ENCODE measurements at places on chromosomes 1 and 21.

DNA sequence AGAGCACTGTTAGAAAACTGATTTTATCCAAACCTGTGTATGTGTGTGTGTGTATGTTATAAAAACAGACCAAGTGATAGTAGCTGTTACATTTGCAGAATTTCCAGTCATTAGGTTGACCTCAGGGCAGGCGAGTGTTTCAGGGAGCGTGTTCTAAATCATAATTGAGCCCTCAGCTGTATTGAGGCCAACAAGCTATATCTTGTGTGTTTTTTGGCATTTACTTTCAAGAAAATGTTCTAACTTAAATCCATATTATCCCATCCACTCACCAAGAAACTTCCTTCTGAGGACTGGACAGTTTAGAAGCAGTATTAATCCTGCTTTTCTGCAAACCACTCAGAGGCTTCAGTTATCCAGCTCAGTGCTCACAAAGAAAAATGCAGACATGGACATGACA lies 12.0 kb downstream of the DDAH1 start:
- DNase-seq: no peak

DNA sequence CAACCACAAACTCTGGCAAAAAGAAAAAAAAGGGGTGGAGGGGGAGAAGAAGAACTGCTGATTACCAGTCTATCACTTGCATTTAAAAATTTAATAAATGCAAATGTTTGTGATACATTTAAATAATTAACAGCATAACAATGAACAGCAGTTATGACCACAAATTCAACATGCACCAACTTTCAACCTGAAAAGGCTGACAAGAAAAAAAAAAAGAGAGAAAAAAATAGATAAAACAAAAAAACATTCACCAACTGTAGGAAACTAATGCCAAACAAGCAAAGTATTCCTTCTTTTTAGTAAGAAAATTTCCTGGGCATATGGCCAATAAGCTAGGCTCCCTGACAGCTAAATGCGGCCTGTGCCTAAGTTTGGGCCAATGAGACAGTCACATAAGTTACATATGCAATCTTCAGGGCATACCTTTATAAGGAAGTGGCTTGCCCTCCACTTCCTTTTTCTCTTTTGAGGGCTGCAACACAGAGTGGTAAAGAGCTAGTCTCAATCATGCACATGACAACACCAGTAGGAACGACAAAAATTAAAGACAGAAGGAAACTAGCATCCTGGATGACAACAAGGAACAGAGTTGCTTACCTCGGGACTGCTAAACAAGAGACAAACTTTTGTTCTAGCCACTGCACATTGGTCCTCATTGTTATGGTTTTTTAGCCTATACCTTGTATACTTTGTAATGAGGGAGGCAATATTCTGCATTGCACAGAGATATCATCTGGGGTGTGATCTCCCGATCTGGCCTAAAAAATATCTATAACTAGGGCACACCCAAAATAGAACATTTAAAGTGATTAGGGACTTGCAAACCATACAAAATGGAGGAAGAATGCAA lies 24.2 kb upstream of the PHTF1 start:
- no peak for DNase-seq

- no peak for DNase-seq
Measured at GRCh38 chr1:244283772-244284171, 167.9 kb downstream of the ADSS2 start.

GRCh38 chr21:32184485-32184884 lies 94.4 kb downstream of the MIS18A start:
- no peak for DNase-seq

DNA sequence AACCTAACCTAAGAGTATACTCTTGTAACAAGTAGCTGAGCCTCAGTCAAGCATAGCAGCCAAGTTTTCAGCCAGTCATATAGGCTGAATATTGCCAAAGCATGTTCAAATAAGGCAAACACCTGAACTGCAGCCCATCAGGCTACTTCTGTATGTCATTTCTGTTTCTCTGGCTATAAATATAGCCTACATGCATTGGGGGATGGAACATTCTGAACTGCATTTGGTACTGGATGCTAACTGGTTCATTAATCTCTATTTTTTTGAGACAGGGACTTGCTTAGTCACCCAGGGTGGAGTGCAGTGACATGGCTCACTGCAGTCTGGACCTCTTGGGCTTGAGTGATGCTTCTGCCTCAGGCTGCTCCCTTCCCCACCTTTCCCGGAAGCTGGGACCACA lies 37.3 kb downstream of the MAST2 start:
- DNase-seq: no peak

DNA sequence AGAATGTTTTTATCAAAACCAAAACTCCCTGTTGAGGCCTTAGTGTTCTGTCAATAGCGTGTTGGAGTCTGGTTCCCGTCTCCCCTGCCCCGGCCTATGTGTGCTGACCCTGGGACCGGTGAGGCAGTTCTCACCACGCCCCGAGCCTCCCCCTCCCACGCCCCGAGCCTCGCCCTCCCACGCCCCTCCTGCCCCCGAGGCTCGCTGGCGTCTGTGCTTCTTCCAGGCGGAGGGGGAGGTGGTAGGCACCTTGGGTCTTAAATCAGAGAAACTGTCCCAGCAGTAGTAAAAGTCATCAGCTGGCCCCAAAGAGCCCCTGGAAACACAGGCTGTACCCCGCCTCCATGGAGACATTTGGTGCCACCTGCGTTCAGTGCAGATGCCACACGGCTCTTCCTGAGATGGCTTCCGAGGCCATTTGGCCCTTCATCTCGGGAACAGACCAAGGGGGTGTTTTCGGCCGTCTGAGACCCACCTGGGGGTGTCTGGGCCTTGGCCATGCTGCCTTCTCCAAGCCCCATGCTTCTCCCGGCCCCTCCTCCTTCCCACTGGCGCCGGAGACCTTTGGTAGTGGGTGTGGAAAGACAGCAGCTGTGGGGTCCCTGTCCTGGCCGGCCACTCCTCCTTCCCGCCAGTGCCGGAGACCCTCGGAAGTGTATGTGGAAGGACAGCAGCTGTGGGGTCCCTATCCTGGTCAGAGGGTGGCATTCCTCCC lies 44.7 kb downstream of the SKI start:
- DNase-seq: no peak

GRCh38 chr1:19436716-19437476 lies 48.4 kb downstream of the CAPZB start:
- DNase-seq: no peak

DNA sequence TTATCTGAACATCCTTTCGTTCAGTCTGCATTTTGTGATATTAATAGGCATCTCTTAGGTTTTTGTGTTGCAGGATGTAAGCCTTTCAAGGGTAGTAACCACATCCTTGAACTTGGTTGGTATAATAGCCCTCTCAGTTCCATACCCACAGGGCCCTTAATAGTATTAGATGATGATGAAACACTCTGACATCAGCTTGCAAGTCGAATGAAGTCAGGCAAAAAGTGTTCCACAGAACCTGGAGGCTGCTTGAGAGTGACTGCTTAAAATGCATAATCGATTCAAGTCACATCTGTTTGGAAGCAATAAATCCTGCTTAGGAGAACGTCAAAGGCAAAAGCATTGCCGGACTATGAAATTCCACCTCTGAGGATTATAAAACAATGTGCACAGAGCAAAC lies 415.6 kb upstream of the KAZN start:
- DNase-seq: no peak

DNA sequence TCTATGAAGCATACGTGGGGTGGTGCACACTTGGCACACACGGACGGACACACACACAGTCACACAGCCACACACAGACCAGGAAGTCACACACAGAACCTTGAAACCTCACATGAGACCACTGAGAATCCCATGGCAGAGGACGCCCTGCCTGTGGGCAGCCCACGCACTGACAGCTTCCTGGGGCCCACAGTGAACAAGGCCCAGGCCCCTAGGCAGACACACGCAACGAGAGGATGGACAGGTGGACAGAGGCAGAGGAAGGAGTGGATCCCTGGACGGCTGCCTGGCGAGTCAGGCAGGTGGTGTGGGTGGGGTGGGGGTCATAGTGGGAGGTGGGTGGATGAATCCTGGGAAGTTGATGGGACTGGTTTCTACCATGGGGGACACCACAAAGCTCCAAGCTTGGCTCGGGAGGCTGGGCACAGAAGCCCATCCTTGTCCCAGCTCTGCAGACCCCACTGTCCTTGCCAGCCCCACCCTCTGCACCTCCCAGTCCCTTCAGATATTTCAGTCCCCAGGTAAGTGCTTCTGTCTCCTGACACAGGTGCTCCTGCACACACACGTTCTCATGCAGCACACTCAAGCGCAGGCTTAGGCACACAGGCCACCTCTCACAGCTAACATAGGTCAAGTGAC lies 49.1 kb downstream of the WNT9A start:
- no peak for DNase-seq

DNA sequence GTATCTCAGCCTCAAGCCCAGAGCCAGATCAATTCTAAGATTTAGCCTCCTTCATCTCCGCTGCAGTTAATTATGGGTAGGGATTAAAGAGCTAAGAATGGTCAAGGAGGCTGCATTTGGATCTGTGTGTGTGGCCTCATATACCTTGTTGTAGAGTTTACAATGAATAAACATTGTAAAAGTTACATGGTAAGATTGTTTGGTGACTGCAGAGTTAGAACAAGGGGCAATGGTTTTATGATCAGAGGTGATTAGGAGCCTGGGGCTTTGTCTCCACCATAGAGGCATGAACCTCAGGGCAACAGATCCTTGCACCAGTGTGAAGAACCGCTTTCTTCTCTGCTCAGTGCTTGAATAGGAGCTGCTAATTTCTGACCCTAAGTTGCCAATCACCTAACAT lies 77.0 kb upstream of the MARK1 start:
- DNase-seq: no peak
